ENCODE measurements at places on chromosomes 1 and 21.

GRCh38 chr1:55212349-55213150 is 2.6 kb downstream of the USP24 start:
- H3K27ac ChIP-seq: no peak overlapping the region
- peak; percentile 15 for DNase-seq
- peaks cover 13% of the 10 kb centered on the region for H3K4me1 ChIP-seq
- no peaks in the 10 kb centered on the region for H3K27me3 ChIP-seq

DNA sequence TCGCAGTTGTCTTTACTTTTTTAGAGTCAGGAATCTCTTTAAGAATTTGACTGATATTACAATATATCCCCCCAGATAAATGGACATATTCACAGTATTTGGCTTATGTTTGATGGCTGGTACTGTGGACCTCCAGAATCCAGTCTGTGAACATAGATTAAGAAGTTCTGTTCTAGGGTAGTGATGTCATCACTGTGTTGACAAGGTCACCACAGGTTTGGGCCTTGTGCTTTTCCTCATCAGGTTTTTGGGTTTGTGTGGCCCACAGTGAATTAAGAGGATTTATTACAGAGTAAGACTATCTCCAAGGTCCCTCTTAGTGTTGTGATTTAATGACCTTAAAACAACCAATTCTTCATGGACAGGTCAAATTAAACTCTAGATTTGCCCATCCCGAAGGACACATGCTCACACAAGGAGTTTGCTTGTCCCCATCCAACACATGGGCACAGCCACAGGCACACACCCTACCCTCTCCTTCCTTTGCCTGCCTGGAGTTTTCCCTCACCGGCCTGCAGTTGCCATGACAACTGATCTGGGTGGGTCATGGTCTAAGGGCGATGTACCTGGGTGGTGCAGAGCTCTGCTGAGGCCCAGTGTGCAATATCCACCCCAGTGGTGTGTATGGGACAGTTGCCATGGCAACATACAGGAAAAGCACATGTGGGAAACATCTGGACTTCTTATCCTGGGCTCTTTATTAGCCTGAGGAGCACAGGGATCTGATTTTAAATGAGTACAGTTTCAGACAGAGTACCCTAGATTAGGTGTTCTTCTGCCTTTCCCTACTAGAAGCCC is 98.6 kb downstream of the NAV1 start:
- peak overlapping the region; percentile 93 for H3K27ac ChIP-seq
- H3K27me3 ChIP-seq: no peaks in the 10 kb centered on the region
- H3K36me3 ChIP-seq: no peaks in the 10 kb centered on the region
- peak; percentile 89 for DNase-seq
- H3K4me1 ChIP-seq: peaks cover 71% of the 10 kb centered on the region

- peaks cover 15% of the 10 kb centered on the region for H3K4me1 ChIP-seq
- no peak overlapping the region for H3K4me3 ChIP-seq
- H3K27me3 ChIP-seq: no peaks in the 10 kb centered on the region
- DNase-seq: no peak
- H3K36me3 ChIP-seq: no peaks in the 10 kb centered on the region
Measured at GRCh38 chr1:18934205-18935000, 22.1 kb downstream of the IFFO2 start.

DNA sequence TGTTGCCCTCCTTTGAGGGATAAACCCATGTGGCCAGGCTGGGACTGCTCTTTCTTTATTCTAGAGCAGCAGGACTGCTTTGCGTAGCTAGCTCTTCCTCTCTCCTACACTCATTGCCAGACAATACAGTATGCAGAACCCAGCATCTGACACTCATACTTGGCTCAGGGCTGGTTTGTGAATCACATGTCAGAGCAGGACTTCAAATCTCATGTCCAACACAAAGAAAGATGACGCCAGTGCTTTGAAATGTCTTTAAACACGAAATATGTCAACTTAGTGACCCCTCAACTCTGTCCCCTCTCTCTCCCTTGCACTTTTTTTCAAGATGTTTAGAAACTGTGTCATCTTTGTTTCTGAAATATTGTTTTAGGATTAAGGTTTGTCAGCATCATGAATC is 135.0 kb downstream of the TGFB2 start:
- peak; percentile 98 for DNase-seq
- H3K4me1 ChIP-seq: peaks cover 17% of the 10 kb centered on the region
- peak overlapping the region; percentile 91 for H3K27ac ChIP-seq
- no peak overlapping the region for H3K4me3 ChIP-seq
- no peaks in the 10 kb centered on the region for H3K36me3 ChIP-seq
- no peaks in the 10 kb centered on the region for H3K27me3 ChIP-seq

GRCh38 chr1:232667778-232668165 is 37.8 kb upstream of the SIPA1L2 start:
- H3K27ac ChIP-seq: no peak overlapping the region
- no peak overlapping the region for H3K4me3 ChIP-seq
- H3K27me3 ChIP-seq: no peaks in the 10 kb centered on the region
- no peaks in the 10 kb centered on the region for H3K36me3 ChIP-seq
- DNase-seq: peak; percentile 20

DNA sequence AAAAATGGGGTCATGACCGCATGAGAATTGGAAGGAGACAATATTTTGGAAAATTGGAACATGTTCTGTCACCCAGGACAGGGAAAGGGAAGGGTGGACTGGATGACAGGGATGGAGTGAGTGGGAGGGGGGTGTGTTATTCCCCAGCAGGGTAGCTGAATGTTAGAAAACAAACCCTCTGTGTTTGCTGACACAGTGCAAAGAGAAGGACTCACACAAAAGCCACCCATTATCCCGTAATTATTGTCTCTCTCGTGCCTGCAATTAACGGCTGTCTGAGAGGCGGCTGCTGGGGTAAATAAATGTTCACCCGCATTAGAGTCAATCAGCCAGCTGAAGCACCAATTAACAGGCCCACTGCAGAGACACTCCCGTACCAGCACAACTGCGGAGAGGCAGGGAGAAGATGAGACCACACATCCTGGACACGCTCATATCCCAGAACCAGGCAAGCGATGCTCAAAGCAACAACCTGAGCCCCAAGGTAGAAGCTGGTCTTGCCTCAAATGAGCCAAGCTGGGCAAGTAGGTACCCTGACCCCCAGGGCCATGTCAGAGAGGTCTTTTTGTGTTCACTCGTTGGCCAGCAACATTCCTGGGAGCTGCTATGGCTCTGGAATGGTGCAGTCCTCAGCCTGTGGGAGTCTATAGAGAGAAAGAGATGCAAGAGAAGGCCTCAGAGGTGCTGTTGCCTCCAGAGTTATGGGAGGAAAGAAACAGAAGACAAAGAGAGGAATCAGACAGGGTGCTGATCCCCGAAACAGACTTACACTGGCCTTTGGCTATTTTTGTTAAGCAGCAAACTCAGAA is 19.4 kb downstream of the PLEKHA6 start:
- H3K4me1 ChIP-seq: peaks cover 7% of the 10 kb centered on the region
- no peak overlapping the region for H3K27ac ChIP-seq
- DNase-seq: no peak
- H3K36me3 ChIP-seq: no peaks in the 10 kb centered on the region
- H3K4me3 ChIP-seq: no peak overlapping the region
- peaks cover 2% of the 10 kb centered on the region for H3K27me3 ChIP-seq

GRCh38 chr1:81174811-81175476 is 625.8 kb upstream of the ADGRL2 start:
- no peak for DNase-seq
- no peak overlapping the region for H3K4me3 ChIP-seq
- no peaks in the 10 kb centered on the region for H3K27me3 ChIP-seq
- H3K36me3 ChIP-seq: no peaks in the 10 kb centered on the region
- H3K4me1 ChIP-seq: no peaks in the 10 kb centered on the region
- H3K27ac ChIP-seq: no peak overlapping the region

DNA sequence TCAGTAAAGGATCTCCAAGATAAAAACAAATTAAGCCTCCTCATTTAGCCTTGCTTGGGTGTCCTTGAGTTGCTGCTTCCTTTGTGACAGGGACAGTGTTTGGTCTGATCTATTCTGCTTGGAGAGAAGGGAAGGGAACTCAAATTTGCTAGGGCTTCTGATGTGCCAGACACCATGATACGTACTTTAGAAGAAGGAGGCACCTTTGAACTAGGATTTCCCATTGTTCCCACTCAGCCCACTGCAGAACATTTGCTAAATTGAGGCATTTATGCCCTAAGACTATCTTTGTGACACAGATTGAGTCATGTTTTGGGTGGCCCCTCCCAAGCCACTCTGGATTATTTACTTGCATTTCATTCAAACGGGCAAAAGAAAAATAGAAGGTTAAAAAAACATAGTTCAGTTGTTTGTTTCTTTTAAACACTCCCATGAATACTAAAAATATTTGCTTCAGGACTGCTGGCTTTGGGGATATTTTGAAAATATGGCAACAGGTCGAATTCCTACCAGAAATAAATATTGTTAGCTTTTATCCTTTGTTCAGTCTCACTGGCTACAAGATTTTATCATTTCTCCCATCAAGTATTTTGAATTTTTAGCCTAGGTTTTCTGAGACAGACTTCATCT is 81.9 kb upstream of the WLS start:
- no peak for DNase-seq
- H3K27ac ChIP-seq: no peak overlapping the region
- H3K4me3 ChIP-seq: no peak overlapping the region
- no peaks in the 10 kb centered on the region for H3K27me3 ChIP-seq
- H3K36me3 ChIP-seq: no peaks in the 10 kb centered on the region
- peaks cover 2% of the 10 kb centered on the region for H3K4me1 ChIP-seq

- peak within 1 kb of the TSS; percentile 34 for H3K27ac ChIP-seq
- H3K4me1 ChIP-seq: peaks cover 3% of the 10 kb centered on the region
- H3K36me3 ChIP-seq: peaks cover 2% of the 10 kb centered on the region
- no peaks in the 10 kb centered on the region for H3K27me3 ChIP-seq
Measured at GRCh38 chr1:155940993-155941844, at the start of gene RXFP4. Gene RXFP4 (plus strand): TSS chr1:155941638. CDS start chr1:155941710, 72 bp downstream.

DNA sequence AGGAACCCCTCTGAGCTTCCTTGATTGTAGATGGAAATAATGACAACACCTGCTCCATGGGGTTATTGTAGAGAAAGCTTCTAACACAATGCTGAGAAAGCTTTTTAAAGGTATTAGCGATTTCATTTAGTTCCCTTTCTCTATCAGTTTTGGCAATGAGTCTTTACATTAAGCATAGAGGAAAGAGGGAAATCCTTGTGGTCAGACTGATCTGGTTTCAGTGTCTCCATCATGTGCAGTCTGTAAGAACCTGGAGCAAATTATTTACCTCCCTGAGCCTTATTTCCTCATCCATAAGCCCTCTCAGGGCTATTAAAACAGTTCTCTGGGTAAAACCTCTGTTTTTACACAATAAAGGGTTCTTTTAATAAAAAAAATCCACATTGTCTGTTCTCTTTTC is 87.5 kb downstream of the FGGY start:
- DNase-seq: no peak
- no peaks in the 10 kb centered on the region for H3K4me1 ChIP-seq
- H3K27me3 ChIP-seq: no peaks in the 10 kb centered on the region
- no peak overlapping the region for H3K4me3 ChIP-seq
- no peaks in the 10 kb centered on the region for H3K36me3 ChIP-seq
- no peak overlapping the region for H3K27ac ChIP-seq

DNA sequence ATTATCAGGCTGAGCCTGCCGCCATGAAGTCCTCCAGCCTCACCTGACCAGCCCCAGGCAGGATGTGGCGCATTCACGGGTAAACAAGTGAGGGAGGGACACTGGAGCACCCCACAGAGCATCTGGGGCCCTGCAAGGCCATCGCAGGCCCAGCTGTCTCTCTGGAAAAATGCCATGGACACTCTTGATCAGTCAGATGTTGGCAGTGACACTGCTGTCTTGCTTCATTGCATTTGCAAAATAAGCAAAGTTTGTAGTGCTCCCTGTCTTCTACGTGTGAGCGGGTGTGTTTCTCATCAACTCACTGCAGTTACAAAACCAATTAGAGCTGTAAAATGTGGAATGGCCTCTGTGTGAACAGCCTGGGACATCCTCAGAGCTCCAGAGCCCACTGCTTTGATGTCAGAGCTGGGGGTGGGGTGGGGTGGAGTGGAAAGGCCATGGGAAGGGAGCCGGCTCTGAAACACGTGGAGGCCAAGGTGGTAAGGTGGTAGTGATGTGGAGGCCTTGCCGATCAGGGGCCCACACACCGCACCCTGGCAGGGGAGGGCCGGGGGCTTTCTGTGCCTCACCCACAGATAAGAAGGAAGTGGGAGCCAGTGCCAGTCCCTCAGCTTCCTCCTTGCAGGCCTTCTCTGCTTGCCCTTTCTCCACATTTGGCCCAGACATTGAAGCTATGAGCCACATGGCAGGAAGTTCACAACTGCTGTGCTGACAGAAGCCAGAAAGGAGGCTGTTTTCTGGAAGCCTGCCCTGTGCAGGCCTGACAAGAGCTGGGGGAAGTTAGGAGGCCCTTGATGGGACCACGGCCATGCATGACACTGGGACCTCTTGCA is 254.9 kb downstream of the RHOU start:
- no peak overlapping the region for H3K4me3 ChIP-seq
- no peak for DNase-seq
- no peak overlapping the region for H3K27ac ChIP-seq
- H3K36me3 ChIP-seq: no peaks in the 10 kb centered on the region
- H3K4me1 ChIP-seq: no peaks in the 10 kb centered on the region
- no peaks in the 10 kb centered on the region for H3K27me3 ChIP-seq

- H3K4me3 ChIP-seq: no peak overlapping the region
- no peaks in the 10 kb centered on the region for H3K27me3 ChIP-seq
- no peak for DNase-seq
- no peak overlapping the region for H3K27ac ChIP-seq
- H3K36me3 ChIP-seq: no peaks in the 10 kb centered on the region
Measured at GRCh38 chr1:91653183-91653582, 152.5 kb downstream of the CDC7 start.

GRCh38 chr1:12472798-12473551 is 145.0 kb downstream of the DHRS3 start:
- peaks cover 14% of the 10 kb centered on the region for H3K4me1 ChIP-seq
- no peak overlapping the region for H3K27ac ChIP-seq
- peak; percentile 47 for DNase-seq
- no peak overlapping the region for H3K4me3 ChIP-seq
- H3K27me3 ChIP-seq: no peaks in the 10 kb centered on the region
- H3K36me3 ChIP-seq: no peaks in the 10 kb centered on the region

DNA sequence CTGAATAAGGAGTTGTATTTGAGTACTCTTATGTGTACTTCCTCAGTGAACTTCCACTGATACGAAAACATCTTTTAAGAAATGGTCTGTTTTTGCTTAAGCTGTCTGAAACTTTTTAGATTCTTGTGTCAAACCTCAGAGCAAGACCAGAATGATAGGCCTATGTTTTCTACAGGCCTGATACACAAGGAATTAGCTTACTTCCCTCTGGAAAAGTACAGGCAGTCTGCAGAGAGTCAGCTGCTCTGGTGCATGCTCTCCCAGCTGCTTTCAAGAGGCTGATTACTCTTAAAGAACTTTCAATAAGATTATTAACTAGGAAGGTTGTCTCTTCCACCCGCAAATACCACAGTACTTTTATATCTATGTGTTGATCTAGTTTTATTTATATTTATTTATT is 9.5 kb downstream of the SNX27 start:
- no peaks in the 10 kb centered on the region for H3K36me3 ChIP-seq
- H3K27ac ChIP-seq: no peak overlapping the region
